ENCODE measurements at places on chromosomes 3 and 15. TPM values are rescaled to one million over a fixed set of nuclear protein-coding genes. Genes with fewer than 3 reads are reported as not detected.

GRCh38 chr15:82178061-82178460, 84.5 kb downstream of the EFL1 start:
- no peak for DNase-seq

GRCh38 chr15:52011711-52012144, 7.3 kb upstream of the MAPK6 start:
- DNase-seq = peak; percentile 44

Gene TNFSF10
- not detected for total RNA-seq

Gene SAMD7
- not detected for total RNA-seq

DNA sequence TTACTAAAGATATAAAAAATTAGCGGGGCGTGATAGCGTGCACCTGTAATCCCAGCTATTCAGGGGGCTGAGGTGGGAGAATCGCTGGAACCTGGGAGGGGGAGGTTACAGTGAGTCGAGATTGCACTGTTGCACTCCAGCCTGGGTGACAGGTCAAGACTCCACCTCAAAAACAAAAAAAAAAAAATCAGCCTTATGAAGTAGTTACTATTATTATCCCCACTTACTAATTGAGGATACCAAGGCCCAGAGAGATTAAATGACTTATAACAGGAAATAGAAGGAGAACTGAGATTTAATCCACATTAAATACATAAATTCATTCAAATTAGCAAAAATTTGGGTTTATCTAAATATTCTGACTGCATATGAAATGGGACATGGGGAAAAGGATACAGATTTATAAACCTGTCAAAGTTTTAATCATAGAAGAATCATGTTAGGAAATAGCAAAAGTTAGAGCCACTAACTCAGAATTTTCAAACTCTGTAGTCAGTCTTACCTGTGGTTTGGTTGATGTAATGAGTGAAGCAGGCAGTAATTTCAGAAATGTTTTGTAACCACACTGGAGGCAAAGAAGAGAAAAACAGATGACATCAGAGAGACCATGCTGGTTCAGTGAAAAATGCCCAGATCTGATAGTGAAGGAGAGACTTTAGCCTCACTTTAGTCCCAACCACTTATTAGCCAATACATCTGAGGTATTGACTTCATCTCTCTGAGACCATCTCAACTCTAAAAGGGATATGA, 25.0 kb upstream of the ACAP2 start:
- no peak for DNase-seq

Gene HHLA2
- total RNA-seq = not detected

- no peak for DNase-seq
These were observed 153.3 kb downstream of the ECT2 start for GRCh38 chr3:172903642-172904320.

GRCh38 chr3:14798231-14798630, 20.5 kb upstream of the FGD5 start:
- DNase-seq = no peak

- no peak for DNase-seq
These were observed 43.6 kb upstream of the COL6A6 start for GRCh38 chr3:130473416-130473815.
